Bone marrow (tissue), 2 donors: ENCODE measurements at places on chromosomes 6 and 20.

GRCh38 chr20:23358923-23359593 is 2.9 kb upstream of the GZF1 start:
- DNase-seq, result no peak

GRCh38 chr20:29497261-29497671 is 1760.2 kb upstream of the DEFB115 start:
- no peak for DNase-seq

- no peak for DNase-seq
These were observed 76.4 kb upstream of the HS3ST5 start for GRCh38 chr6:114419175-114419574.

DNA sequence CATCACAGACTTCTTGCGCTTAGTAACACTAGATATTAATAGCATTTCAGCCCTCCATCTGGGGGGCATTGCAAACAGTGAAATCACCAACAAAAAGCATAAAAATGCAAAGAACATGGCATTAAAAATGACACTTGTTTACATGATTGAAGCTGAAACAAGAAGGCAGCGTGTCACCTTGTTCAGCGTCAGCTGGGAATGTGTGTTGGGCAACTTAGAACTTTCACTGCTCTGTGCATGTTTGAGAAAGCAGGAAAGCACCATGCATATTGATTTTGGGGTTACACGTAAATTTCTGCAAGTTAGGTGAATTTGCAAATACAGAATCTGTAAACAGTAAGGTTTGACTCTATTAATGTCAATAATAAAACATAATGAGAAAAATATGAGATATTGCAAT is 162.9 kb downstream of the SOX4 start:
- no peak for DNase-seq

DNA sequence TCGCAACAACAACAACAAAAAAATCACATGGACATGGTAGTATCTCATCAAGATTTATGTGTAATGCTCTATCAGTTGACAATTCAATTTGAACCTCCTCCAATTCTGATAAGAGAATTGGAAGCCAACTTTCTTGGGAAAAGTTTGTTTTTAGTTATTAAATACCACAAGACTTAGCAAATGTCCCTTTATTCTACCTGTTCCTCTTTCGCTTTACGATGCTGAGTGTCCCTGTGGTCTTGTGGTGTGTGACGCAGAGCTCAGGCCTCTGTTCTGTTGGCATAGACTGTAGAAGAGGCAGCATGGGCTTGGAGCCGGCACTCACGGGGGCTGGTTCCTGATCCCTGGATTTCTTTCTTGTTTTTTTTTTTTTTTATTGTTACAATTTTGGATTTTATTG is 76.7 kb downstream of the PSMB1 start:
- no peak for DNase-seq

GRCh38 chr6:93784794-93785693 is 365.7 kb upstream of the EPHA7 start:
- DNase-seq, result no peak

- DNase-seq, result no peak
These were observed 143.2 kb upstream of the TENT5A start for GRCh38 chr6:81895511-81896185.

DNA sequence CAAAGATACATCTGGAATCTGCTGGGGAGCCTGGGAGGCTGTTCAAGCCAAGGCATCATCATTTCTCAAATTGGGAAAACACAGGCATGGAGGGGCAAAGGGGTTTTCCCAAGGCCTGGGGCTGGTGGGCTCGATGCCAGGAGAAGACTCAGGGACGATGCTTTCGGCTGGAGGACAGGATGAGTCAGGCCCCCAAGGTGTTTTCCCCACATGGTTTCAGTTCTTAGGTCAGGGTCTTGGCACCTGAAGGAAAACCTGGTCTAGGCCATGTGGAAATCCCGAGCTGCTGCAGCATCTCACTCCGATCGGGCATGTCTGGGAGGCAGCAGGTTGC is 348.1 kb downstream of the CDC5L start:
- DNase-seq, result no peak
